A549 treated with DMSO at 1 μM for 4 hours (cell line): ENCODE measurements at places on chromosomes 16 and 17. TPM values are rescaled to one million over a fixed set of nuclear protein-coding genes. Genes with fewer than 3 reads are reported as not detected.

The CDH8 gene
- 0.19 to 1.3 TPM (median 0.50 TPM) in 5 replicates for total RNA-seq

The DLX4 gene
- total RNA-seq: 2.4 to 3.3 TPM (median 3.0 TPM) in 5 replicates

The KRT25 gene
- total RNA-seq: not detected in 5 replicates

The HIGD1B gene
- total RNA-seq: not detected in 5 replicates

The ACSM2A gene
- total RNA-seq: not detected in 5 replicates

The OMG gene
- not detected in 5 replicates for total RNA-seq
